Left kidney (tissue), 8 donors: ENCODE measurements at places on chromosomes 6 and 20.
A peak's percentile ranks its signal among the peaks of the same experiment; 100 is the strongest.

DNA sequence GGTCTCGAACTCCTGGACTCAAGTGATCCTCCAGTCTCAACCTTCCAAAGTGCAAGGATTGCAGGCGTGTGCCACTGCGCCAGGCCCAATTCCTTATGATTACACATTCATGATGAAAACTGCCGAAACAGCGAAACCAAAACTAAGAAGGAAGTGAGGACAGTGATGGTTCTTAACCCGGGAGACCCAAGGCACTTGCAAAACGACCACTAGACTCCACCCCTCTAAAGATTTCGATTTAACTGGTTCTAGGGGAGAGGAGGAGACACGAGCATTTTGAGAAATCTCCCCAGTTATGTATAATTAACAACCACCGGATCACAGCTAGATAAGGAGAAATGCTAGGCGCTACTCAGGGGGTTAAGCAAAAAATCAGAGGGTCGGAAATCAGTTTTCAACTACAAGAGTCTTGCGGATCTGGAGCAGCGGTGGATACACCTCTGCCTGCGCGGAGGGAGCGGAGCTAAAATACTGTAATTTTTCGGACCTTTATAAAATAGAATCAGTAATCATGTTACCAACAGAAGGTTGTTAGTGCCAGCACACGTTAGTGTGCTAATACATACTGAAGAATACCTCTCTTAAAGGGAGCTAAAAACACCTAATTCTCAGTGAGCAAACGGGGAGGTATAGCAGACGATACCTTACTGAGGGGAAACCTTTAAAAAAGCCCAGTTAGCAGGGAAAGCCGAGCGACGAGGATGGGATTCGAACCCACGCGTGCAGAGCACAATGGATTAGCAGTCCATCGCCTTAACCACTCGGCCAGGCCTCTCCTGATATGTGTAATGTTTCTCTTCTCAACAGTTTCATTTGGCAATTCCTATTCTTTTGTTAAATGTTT lies 60.0 kb upstream of the BTN3A2 start:
- peak; percentile 73 for DNase-seq

DNA sequence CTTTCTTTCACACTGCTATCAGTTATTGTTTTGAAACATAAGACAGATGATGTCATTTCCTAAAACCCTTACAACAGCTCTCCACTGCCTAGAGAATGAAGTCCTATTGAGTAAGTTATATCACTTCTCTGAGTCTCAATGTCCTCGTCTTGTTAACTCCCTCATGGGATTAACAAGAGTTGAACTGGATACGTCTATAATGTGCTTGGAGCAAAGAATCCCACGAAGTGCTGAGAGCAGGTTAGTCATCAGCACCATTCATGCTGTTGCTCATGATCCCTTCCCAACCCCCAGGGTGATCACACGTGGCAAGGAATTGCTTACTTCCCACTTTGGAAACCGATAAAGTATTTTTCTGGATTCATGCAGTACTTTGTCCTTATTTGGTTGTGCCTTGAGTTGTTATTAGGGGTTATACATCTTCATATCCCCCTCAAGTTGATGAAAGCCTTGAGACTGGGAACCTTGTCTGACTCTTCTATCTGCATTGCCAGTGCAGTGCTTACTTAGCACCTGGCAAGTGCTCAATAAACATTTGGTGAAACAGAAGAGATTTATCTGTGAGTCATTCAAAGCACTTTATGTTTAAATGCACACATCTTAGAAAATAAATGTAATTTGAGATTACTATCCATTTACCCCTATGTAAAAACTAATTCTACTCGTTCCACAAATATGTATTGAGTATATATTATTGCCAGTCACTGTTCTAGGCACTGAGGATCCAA lies 487.5 kb downstream of the EPM2A start:
- DNase-seq: no peak

DNA sequence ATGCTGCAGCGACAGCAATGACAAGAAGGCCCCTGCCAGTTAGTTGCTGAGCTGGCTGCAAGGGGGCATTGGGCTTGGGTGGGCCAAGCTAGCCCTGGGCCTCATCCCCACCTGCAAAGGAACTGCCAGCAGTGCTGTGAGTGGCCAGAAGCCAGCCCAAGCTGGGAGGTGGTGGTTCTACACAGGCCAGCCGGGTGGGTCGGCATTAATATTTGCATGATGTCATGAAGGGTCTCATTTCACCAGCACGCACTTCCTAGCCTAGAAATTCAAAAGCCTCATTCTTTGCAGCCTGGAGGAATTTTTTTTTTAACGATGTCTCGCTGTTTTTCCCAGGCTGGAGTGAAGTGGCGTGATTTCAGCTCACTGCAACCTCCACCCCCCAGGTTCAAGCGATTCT lies 62.0 kb downstream of the IYD start:
- DNase-seq: no peak

- no peak for DNase-seq
Observed at GRCh38 chr6:137349856-137350830, 131.0 kb upstream of the IFNGR1 start.

- DNase-seq: no peak
Observed at GRCh38 chr6:35626401-35626800, 62.3 kb downstream of the FKBP5 start.

DNA sequence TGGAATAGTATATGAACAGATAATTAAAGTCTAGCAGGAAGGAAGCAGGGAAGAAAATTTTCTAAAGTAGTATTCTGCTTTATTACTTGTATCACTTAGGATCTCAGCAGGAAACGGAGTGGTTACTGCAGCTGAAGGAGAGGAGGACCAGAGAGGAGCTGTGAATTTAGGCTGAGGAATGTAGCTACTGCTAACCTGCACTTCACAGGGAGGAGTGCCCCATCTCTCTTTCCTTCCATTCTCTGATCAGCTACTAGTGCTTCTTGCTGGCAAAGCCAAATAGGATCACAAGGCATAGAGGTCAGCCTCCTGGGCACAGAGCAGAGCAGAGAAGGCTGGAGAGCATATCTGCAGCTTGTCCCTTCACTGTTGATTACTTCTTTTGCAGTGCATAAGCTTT lies 205.3 kb upstream of the ASCC3 start:
- no peak for DNase-seq

DNA sequence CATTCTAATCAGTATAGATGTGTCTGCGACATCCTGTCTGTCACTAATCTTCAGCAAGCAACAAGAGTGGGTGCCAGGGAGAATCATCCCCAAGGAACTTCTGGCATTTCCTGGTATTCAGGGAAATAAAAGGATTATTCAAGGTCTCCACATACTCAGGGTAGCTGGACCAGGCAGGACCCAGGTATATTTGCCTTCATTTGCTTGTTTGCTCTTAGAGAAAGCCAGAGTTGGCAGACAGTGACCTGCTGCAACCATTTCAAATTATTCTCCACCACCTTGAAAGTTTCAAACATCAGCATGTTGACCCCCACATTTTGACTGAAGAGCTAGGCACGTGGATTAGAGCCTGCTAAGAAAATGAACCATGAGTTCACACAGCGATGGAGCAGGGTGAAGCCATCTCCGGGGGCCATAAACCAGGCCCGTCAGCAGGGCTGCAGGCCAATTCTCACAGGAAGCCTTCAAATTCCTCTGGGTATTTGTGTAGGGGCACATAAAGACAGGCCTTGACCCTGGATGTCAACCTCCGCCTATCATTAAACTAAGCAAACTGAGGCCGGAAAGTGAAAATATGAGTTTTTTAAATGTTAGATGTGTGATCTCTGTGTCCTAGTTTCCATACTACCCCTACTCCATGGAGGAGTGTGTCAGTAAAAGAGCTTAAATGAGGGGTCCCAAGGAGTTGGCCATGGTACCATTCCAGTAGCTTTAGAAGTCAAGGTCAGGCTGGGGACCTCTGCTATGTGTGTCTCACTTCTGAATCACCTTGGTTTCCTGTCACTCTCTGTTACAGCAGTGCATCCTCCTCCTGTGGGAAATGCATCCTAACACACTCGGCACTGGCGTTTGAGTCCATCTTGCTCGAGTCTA lies 32.9 kb downstream of the TRAM2 start:
- DNase-seq: no peak

- DNase-seq: no peak
Observed at GRCh38 chr20:54043076-54043967, 27.1 kb downstream of the BCAS1 start.

DNA sequence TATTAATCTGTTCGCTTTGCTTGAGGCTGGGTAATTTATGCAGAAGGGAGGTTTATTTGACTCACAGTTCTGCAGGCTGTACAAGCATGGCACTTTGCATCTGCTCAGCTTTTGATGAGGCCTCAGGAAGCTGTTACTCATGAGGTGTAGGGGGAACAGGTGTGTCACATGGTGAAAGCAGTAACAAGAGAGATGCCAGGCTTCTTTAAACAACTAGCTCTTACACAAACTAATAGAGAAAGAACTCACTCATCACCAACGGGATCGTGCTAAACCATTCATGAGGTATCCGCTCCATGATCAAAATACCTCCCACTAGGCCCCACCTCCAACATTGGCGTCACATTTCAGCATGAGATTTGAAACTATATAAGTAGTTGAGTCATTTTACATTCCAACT lies 34.4 kb upstream of the GCLC start:
- DNase-seq: no peak

DNA sequence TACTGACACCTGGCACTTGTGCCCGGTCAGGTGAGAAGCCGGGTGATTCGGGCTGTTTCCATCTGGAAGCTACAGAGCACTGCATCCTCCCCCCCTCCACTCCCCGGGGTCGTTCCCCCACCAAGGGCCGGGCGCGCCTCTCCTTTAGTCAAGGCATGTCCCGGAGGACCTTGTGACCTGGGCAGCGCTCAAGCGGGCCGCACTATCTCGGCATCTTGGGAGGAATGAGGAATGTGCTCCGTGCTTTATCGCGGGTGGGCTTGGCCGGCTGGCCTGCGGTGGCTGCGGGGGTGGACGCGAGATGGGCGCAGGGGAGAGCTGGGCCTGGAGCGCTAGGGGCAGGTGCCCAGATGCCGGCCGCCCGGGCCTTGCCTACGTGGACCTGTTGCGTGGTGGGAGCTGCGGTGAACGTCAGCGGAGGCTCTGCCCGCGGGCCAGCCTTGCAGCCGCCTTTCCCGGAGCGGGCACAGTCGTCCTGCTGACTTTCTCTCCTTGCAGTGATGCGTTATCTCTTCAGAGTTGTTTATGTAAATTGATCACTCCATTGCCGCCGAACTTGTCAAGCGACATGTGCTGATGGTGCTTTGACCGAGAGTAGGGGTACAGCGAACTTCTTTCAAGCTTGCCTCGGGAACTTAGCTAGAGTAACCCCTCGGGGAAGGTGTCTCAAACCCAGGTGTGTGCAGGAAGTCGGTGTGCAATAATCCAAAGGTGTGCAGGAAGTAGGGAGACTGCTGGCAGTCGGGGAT lies 1.1 kb downstream of the LRRC1 start:
- DNase-seq: no peak

- no peak for DNase-seq
Observed at GRCh38 chr6:163867518-163868292, 453.2 kb downstream of the QKI start.

GRCh38 chr20:5784735-5785134 lies 34.5 kb downstream of the SHLD1 start:
- no peak for DNase-seq

GRCh38 chr20:10832141-10832540 lies 158.3 kb upstream of the JAG1 start:
- no peak for DNase-seq

DNA sequence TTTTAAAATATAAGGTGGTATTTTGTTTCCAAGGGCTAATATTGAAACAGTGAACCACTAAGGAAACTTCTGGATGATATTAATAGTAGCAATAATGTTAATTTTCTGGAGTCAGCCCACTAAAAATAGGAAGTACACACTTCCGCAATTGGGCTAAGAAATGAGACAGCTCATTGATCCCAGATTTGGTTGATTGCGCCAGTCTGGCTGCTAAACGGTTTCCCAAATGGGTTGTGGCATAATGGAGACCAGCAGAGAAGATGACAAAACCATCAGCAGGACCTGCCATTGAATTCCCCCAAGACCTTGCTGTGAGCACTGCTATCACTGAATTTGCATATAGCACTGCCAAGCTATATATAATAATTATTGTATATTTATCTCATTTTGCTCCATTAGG lies 71.2 kb upstream of the SGK1 start:
- DNase-seq: no peak
